ENCODE measurements at places on chromosomes 1 and 21.

DNA sequence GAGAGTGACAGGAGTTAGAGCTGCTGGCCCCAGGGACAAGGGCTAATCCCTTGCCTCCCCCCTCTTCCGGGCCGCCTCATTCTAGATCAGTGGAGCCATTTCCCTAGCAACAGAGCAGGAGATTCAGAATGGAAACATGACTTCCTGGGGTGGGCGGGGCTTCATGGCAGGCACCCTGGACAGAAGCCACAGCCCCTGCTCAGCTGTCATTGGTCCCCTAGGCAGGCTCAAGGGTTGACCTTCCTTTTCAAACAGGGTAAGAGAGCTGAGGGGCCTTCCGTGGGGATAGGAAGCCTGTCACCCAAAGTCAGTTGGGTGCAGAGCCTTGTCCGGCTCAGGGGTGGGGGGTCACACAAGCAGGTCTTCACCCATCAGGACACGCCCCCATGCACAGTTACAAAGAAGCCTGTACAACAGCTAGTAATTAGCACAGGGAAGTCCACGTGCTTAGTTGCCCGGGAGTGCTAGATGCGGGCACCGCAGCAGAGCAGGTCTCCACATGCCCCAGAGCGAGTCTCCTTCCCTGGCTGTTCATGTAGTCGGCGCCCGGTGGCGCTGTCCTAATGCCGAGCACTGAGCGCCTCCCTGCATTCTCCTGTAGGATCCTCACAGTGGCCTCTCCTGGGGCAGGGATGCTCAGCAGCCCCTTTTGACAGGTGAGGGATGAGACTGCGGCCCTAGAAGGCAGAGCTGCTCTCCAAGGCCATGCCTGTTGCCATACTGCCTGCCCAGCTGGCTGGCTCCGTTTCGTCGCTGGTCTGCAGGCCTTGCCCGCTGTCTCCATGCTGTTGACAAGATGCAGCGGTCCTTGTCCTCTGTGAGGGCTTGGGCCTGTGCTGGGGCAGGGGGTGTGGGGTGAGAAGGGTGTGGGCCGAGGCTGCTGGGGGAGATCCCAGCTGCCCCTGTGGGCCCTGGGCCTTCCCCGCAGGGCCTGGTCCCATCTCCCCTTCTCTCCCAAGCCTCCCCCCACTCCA lies 5.1 kb downstream of the TMEM201 start:
- DNase-seq, result peak; percentile 82

- DNase-seq, result no peak
Observed at GRCh38 chr1:88936223-88936523, 44.8 kb upstream of the GTF2B start.

DNA sequence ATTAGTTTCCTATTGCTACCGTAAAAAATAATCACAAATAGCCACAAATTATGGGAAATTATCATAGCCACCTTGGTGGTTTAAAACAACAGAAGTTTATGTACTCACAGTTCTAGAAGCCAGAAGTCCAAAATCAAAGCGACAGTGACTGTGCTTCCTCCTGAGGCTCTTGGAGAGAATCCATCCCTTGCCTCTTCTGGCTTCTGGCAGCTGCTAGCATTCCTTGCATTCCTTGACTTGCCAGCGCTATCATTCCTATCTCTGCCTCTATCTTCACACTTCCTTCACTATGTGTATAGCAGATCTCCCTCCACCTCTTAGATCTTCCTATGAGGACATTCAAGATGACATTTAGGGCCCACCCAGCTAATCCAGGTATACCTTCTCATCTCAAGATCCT lies 180.1 kb upstream of the USP25 start:
- DNase-seq, result no peak

DNA sequence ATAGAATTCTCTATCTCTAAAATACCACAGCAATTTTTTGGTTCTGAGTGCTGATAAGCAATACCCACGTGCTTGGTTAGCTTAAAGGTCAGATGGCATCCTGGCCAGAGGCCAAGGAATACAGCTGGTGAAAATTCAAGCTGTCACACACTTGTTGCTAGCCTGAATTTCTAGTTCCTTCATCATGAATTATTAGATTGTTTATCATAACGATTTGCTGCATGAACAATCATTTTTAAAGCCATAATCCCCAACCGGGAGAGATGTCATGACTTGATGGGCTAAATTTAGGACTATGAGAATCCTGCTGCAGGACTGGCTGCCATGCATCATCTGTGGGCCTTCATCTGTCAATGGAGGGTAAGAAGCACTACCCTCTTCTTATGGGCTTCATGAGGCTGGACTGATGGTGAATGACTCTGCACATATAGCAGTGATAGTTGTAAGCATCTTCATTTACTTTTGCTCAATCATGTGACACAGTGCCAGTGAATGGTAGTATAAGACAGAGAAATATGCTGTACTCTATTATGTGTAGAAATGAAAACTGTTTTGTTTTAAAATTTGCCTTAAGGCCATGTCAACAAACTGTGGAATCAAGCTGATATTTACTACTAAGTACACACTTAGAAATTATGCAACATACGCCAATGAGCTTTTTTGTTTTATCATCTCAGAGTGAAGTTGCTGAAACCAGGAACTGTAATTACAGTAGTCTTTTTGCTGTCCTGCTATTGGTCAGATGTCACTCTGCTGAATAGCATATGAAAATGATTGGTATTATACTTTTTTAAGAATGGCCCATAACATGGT lies 80.5 kb upstream of the RALGPS2 start:
- no peak for DNase-seq

All from right lung (tissue), 10 donors.